Astrocyte (in vitro differentiated cells and primary cell): ENCODE measurements at places on chromosomes 7 and 10. TPM values are rescaled to one million over a fixed set of nuclear protein-coding genes. Genes with fewer than 3 reads are reported as not detected.
A peak's percentile ranks its signal among the peaks of the same experiment; 100 is the strongest.

DNA sequence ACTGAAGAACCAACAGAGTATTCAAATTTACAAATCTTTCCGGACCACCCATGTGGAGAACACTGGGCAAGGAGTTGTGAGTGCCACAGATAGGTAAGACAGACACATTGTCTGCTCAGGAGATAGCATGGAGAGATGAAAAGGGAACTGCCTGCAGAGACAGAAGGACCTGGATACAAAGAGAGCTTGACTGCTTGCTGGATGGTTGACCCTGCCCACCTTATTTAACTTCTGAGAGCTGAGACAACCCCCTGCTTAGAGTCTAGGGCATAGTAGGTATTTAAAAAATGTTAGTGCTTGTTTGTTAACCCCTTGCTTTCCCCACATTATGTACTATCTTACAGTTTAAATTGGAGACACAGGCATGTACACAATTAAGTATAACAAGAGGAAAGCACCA, 314.1 kb downstream of the THSD7A start:
- no peak for DNase-seq

- no peak for DNase-seq
Measured at GRCh38 chr7:110397927-110398660, 692.8 kb upstream of the LRRN3 start.

- DNase-seq, result peak; percentile 75
Measured at GRCh38 chr10:62426086-62426485, 51.9 kb downstream of the ZNF365 start.

- DNase-seq, result no peak
Measured at GRCh38 chr7:64494912-64495461, 67.9 kb downstream of the ZNF680 start.

DNA sequence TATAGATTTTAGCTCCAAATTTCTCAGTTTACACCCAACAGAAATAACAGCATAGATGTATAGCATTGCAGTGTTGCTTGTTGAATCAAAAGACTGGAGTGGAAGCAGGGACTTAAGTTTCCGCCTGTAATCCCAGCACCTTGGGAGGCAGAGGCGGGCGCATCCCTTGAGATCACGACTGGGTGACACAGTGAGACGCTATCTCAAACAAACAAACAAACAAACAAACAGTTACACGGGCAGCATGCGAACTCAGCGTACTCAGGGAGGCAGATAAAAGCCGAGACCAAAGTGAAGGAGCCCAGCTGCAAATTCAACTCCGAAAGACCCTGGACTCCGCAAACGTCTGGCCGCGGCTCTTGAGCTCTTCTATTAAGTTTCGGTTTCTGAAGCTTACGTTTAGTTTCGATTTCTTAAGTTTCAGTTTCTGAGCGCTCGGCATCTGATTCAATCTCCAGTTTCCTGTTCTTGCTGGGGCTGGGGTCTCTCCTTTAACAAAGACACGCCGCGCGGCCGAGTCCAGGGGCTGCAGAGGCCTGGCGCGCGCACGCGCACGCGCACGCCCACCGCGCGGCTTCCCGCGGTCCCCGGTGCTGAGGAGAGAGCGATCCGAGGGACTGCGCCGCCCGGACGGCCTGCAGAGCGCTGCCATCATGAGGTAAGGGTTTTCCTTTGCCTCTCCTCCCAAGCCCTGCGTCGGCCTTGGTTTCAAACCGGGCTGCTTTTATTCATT, at the start of gene IFIT5:
Gene IFIT5 (plus strand): TSS at position 423 of the 733 bp plus-strand sequence. CDS start 231 bp downstream, at position 654.
- DNase-seq, result peak; percentile 61

GRCh38 chr10:14126697-14127440, 203.9 kb downstream of the FRMD4A start:
- peak; percentile 37 for DNase-seq

GRCh38 chr10:132322586-132323048, 9.4 kb upstream of the LRRC27 start:
- no peak for DNase-seq

Gene LRRTM3
- 0.09 TPM in 1 of 2 replicates, not detected in the other for total RNA-seq

Gene LRRC4
- 4.4 and 4.5 TPM in 2 replicates for total RNA-seq

Gene RBP4
- 0.27 and 0.36 TPM in 2 replicates for total RNA-seq

Gene OSBPL3
- 51.6 and 62.9 TPM in 2 replicates for total RNA-seq

Gene COL28A1
- 0.11 TPM in 1 of 2 replicates, not detected in the other for total RNA-seq

Gene EBF3
- total RNA-seq, result 0.07 and 0.14 TPM in 2 replicates

Gene JCAD
- 27.3 and 29.0 TPM in 2 replicates for total RNA-seq
